ENCODE measurements at places on chromosomes 2 and 18.

DNA sequence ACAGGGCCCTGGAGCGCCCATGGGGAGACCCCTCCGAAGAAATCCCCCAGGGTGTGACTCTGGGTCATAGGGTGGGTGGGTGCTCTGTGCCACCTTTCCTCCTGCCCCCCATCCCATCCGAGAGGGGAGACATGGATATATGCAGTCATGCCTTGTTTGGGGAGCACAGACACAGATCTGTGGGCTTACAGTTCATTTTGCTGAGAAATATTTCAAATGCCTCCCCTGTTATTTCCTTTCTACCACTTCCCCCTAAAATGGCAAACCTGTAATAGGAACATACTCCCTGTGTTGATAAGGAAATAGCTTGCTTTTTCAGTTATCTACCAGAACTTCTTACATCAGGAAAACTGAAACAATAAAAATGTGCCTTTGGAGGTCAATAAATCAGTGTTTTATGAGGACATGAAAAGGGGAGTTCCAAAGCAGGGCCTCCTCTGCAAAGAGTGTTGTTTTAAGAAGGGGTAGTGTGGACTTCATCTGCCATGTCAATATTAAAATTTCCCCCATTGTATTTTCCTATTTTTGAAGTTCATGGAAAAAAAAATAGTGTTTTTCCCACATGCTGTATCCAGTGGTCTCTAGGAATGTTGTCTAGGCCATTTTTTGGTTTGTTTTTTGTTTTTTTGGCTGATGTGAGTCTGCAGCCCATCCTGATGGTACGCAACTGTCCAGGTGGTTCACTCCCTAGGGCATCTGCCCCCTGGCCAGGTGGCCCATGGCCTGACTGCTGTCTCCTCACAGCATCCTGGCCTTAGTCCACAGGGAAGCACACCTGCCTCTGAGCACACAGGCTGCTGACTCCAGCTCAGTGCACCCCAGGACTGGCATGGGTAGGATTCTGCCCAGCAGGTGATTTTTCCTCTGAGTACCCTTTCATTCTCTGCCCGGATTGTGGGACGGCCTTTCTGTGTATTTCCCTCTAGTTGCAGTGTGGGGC is 3.7 kb downstream of the TNFRSF11A start:
- peaks cover 56% of the 10 kb centered on the region for H3K27me3 ChIP-seq
- no peak overlapping the region for H3K27ac ChIP-seq
- H3K4me3 ChIP-seq, result no peak overlapping the region

- peak overlapping the region; percentile 37 for H3K4me3 ChIP-seq
- H3K27ac ChIP-seq, result peak overlapping the region; percentile 60
- no peaks in the 10 kb centered on the region for H3K27me3 ChIP-seq
- no peaks in the 10 kb centered on the region for H3K36me3 ChIP-seq
Observed at GRCh38 chr2:196200557-196200956, 29.2 kb upstream of the STK17B start.

DNA sequence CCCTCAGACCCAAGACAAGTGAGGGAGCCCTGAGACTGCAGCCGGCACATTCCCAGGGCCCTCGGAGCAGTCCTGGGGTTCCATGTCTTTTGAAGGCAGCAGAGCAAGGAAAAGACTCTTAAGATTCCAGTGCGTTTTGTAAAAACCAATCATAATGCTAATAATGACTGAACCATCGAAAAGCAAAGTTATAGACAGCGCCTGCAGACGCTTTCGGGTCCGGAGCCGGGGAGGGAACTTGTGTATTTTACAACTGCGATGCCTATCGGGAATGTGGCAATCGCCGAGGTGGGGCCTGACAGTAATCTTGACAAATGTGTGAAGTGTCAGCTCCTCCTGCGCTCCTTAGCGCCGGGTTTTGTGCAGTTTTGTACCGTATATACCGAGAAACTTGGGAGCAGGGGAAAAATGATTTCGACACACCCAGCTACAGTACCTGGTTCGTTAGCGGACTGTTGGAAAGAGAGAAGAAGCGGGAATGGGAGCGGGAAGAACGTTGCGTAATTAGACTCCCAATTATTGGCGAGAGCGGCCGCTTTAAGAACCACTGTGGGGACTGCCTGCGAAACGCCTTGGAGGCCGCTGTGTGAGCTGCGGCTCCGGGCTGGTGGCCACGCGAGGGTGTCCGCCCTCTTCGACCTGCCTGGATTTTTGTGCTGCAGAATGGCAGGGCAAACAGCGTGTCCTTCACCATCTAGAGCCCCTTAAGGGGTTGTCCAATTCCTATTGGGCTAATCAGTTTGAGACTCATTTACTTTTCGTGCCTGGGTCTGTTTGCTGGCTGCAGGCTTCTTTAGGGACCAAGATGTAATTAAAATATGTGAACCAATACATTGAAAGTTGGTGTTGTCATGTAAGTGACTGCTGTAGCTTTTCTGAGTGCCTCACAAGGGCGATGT is 2.4 kb downstream of the EPAS1 start:
- H3K4me1 ChIP-seq, result peaks cover 44% of the 10 kb centered on the region
- peak overlapping the region; percentile 84 for H3K4me3 ChIP-seq
- no peak overlapping the region for H3K27ac ChIP-seq
- peak; percentile 11 for DNase-seq
- H3K36me3 ChIP-seq, result no peaks in the 10 kb centered on the region

GRCh38 chr18:74171910-74172606 is 23.7 kb downstream of the TIMM21 start:
- no peak overlapping the region for H3K27ac ChIP-seq
- H3K4me3 ChIP-seq, result no peak overlapping the region
- DNase-seq, result no peak

GRCh38 chr18:12443551-12443950 is 35.8 kb downstream of the PRELID3A start:
- H3K27me3 ChIP-seq, result no peaks in the 10 kb centered on the region
- no peak overlapping the region for H3K4me3 ChIP-seq
- no peak overlapping the region for H3K27ac ChIP-seq
- DNase-seq, result no peak
- H3K4me1 ChIP-seq, result no peaks in the 10 kb centered on the region

DNA sequence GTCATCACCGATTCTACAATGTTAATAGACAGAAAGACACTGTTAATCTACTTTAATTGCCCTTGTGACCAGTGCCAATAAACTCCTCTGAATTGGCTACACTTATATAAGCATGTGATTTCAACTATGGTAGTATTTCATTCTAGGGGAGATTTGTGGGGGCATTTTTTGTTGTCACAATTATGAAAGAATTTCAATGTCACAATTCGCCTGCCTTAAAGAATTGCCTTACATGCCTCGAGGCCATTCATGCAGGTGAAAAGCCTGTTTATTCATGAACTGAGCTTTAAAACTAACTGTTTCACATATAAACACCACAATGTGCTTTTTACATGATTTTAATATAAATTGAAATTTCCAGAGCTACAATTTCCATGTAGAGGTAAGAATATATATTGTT is 162.8 kb downstream of the GCA start:
- H3K4me1 ChIP-seq, result no peaks in the 10 kb centered on the region
- no peak for DNase-seq

DNA sequence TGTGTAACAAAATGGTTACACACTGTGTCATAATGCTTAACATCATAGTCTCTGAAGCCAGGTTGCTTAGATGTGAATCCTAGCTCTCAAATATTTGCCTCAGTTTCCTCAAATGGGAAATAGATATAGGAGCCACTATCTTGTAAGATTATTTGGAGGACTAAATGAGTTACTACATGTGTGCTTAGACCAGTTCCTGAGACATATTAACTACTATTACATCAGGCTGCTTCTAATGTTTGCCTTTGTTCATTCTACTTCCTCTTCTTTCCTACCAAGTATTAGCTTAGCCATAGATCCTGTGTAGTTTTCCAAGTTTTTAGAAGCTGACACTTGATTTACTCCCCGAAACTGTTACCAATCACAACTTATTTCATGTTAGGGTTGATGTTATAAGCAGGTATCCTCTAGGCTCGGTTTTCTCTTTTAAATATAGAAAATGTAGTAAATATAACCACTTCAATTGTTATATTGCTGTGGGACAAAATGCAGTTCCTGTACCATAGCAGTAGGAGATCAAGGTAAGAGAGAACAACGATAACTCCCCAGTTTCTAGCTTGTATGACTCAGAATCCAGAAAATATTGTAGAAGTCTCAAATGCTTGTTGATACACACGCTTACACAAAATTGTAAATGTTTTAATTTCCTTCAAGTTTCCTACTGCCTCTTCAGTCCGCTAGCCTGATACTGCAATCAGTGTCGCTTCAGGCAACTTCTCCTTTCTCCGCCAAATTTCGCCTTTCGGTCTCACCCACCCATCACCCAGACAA is 751 bp upstream of the DNAJC10 start:
- no peak for DNase-seq
- H3K4me1 ChIP-seq, result peaks cover 5% of the 10 kb centered on the region
- H3K27me3 ChIP-seq, result no peaks in the 10 kb centered on the region
- peaks cover 5% of the 10 kb centered on the region for H3K36me3 ChIP-seq
- H3K27ac ChIP-seq, result peak overlapping the region; percentile 82
- peak overlapping the region; percentile 89 for H3K4me3 ChIP-seq

GRCh38 chr2:185507719-185508118 is 230.9 kb upstream of the FSIP2 start:
- H3K27ac ChIP-seq, result no peak overlapping the region
- H3K27me3 ChIP-seq, result no peaks in the 10 kb centered on the region
- DNase-seq, result no peak
- no peaks in the 10 kb centered on the region for H3K36me3 ChIP-seq
- H3K4me3 ChIP-seq, result no peak overlapping the region

GRCh38 chr2:9573013-9573720 is 17.5 kb upstream of the ADAM17 start:
- H3K4me3 ChIP-seq, result no peak overlapping the region
- H3K27me3 ChIP-seq, result no peaks in the 10 kb centered on the region
- H3K4me1 ChIP-seq, result no peaks in the 10 kb centered on the region
- H3K27ac ChIP-seq, result no peak overlapping the region

- no peak overlapping the region for H3K4me3 ChIP-seq
- no peak for DNase-seq
- no peaks in the 10 kb centered on the region for H3K4me1 ChIP-seq
- H3K36me3 ChIP-seq, result no peaks in the 10 kb centered on the region
- H3K27ac ChIP-seq, result no peak overlapping the region
- no peaks in the 10 kb centered on the region for H3K27me3 ChIP-seq
Observed at GRCh38 chr2:199606193-199606780, 148.5 kb upstream of the SATB2 start.

DNA sequence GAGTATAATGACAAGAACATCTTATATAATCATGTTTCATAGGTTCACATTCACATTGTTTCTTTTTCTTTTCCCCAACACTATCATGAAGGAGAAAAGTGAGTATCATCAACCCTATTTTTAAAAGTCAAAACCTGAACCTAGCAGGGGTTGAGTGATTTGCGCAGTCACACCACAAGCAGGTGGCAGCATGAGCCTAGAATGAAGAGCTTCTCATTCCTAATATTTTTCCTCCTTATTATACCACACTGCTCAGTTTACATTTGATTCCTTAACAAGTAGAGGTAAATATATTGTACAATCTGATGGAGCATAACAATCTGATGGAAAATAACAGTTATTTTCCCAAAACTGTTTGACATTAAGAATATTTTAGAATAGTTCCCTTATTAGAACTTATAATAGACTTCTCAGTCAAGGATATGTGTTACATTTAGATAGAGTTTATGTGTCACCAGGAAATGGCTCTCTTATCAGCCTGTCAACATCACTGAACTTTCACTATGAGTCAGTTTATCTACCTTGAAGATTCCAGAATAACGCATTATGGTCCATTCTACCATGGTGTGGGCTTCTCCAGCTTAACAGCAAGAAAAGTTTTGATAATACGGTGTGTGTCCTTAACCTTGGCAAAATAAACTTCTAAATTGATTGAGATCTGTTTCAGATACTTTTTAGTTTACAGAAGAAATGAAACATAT is 119.5 kb downstream of the NEB start:
- no peak overlapping the region for H3K27ac ChIP-seq
- no peaks in the 10 kb centered on the region for H3K36me3 ChIP-seq
- no peak overlapping the region for H3K4me3 ChIP-seq
- no peak for DNase-seq

- H3K4me1 ChIP-seq, result no peaks in the 10 kb centered on the region
- DNase-seq, result no peak
- H3K36me3 ChIP-seq, result no peaks in the 10 kb centered on the region
- no peaks in the 10 kb centered on the region for H3K27me3 ChIP-seq
Observed at GRCh38 chr2:70728128-70728527, 39.9 kb downstream of the ADD2 start.

- H3K4me3 ChIP-seq, result no peak overlapping the region
- H3K36me3 ChIP-seq, result no peaks in the 10 kb centered on the region
- no peak for DNase-seq
- peaks cover 3% of the 10 kb centered on the region for H3K27me3 ChIP-seq
Observed at GRCh38 chr2:157508676-157509075, 64.8 kb upstream of the CYTIP start.

- H3K27ac ChIP-seq, result no peak overlapping the region
- no peak overlapping the region for H3K4me3 ChIP-seq
- H3K27me3 ChIP-seq, result no peaks in the 10 kb centered on the region
- H3K36me3 ChIP-seq, result no peaks in the 10 kb centered on the region
- H3K4me1 ChIP-seq, result peaks cover 21% of the 10 kb centered on the region
Observed at GRCh38 chr2:9678544-9678943, 47.7 kb upstream of the YWHAQ start.

- H3K36me3 ChIP-seq, result no peaks in the 10 kb centered on the region
- H3K4me3 ChIP-seq, result no peak overlapping the region
- no peak for DNase-seq
- no peaks in the 10 kb centered on the region for H3K27me3 ChIP-seq
- no peak overlapping the region for H3K27ac ChIP-seq
Observed at GRCh38 chr2:144738749-144739148, 218.8 kb upstream of the ZEB2 start.

- H3K27ac ChIP-seq, result peak overlapping the region; percentile 51
- peaks cover 12% of the 10 kb centered on the region for H3K36me3 ChIP-seq
- H3K4me1 ChIP-seq, result peaks cover 28% of the 10 kb centered on the region
Observed at GRCh38 chr2:74554820-74555531, 456 bp downstream of the DOK1 start.

- peaks cover 14% of the 10 kb centered on the region for H3K4me1 ChIP-seq
- H3K4me3 ChIP-seq, result no peak overlapping the region
- DNase-seq, result no peak
- H3K27ac ChIP-seq, result no peak overlapping the region
- no peaks in the 10 kb centered on the region for H3K27me3 ChIP-seq
- H3K36me3 ChIP-seq, result peaks cover 54% of the 10 kb centered on the region
Observed at GRCh38 chr2:200871151-200871550, 6.7 kb upstream of the CLK1 start.

DNA sequence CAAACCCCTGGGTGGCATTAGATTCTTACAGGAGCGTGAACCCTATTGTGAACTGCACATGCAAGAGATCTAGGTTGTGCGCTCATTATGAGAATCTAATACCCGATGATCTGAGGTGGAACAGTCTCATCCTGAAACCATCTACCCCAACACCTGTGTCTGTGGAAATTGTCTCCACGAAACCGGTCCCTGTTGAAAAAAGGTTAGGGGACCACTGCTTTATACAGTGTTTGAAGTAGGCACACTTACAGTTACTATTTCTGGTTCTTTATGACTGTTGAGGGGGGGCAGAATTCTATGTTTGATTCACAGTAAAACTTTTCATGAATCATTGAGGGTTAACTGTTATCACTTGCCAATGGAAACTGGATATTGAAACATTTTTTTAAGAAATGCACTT is 72.0 kb downstream of the RIF1 start:
- DNase-seq, result no peak
- no peaks in the 10 kb centered on the region for H3K4me1 ChIP-seq
- no peak overlapping the region for H3K27ac ChIP-seq
